ENCODE measurements at places on chromosomes 2 and 18. TPM values are rescaled to one million over a fixed set of nuclear protein-coding genes. Genes with fewer than 3 reads are reported as not detected.

Gene HTR2B
- 0.29 TPM for total RNA-seq

DNA sequence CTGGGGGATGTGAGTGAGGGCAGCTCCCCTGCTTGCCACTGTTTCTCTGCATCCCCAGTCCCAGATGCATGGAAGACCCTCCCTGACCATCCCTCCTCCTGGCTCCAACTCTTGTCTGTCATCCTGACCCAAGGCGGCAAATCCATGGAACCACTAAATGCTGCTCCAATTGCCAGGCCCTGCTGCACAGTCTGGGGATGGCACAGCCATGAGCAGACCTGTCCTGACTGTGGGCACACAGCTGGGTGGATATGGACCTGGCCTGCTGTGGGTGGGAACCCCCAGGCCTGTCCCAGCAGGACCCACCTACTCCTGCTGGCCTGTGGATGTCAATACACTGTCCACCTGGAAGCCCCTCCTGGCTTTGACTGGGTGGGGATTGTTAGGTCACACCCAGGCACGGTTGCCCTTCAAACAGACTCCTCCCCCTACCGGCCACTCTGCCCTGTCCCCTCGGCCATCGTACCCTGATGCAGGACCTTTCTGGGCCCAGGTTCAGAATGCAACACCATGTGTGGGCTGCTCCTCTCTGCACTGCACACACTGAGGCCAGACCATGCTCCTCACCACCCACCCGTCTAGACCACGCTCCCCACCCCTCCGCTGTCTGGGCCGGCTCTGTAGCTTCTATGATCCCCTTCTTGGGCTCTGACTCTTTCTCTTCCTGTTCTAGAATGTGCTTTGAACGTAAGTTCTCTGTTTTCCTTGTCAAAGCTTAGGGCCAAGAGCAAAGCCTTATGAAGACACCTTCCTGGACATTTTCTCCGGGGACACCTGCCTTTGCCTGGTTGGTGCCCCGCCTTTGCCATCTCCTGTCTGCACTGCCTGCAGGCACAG, 57.9 kb downstream of the INPP5D start:
- DNase-seq, result peak; percentile 31

Gene REG1B
- not detected for total RNA-seq

Gene FBXO48
- 0.98 TPM for total RNA-seq

DNA sequence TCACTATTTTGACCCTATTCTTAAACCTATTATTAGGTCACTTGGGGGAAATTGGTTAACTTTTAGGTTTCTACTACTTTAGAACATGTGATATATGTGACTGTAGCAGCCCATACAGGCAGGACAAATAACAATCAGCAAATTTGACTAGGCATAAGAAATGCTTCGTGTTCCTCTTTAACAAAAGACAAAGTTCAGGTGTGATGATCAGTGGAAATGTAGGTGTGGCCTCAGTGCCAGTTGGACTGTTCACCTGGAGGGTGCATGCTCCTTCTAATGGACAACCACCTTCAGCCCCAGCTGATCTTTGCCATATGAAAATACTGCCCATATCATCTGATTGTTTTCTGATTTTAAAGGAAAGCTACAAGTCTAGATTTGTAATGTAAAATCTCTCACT, 6.4 kb downstream of the PDK1 start:
- no peak for DNase-seq

Gene TXNDC9
- total RNA-seq, result 54.4 TPM

- no peak for DNase-seq
Observed at GRCh38 chr2:46500801-46501200, 21.4 kb downstream of the TMEM247 start.

DNA sequence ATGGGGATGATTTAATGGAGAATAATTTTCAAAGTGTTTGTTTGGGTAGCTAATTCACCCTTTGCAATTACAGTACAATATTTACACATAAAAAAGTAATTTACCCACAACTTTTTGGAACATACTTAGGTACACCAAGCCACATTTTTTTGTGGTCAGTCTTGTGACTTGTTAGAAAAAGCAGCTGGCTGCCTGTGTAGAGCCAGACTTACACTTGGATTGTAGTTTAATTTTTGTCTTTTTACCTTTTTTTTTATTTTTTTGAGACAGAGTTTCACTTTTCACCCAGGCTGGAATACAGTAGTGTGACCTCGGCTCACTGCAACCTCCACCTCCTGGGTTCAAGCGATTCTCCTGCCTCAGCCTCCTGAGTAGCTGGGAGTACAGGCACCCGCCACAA, 45.4 kb downstream of the RALBP1 start:
- no peak for DNase-seq

Gene LRRC30
- total RNA-seq, result not detected

DNA sequence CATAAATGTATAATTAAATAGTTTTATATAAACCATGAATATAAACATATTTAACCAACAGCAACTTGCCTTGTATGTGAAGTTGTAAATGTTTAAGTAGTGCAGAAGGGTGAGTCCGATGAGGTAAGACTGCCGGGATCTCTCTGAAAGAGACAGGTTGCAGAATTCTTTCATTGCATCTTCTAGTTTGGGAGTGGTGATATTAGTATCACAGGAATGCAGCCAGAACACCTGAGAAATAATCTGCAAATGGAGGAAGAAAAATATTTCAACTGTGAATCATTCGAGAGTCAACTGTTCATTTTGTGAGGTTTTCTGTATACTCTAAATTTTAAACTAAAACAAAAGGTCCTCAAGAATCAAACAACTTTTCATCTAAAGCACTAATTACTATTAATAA, 123.0 kb downstream of the ABCA12 start:
- no peak for DNase-seq

Gene GPR39
- total RNA-seq, result 8.2 TPM

DNA sequence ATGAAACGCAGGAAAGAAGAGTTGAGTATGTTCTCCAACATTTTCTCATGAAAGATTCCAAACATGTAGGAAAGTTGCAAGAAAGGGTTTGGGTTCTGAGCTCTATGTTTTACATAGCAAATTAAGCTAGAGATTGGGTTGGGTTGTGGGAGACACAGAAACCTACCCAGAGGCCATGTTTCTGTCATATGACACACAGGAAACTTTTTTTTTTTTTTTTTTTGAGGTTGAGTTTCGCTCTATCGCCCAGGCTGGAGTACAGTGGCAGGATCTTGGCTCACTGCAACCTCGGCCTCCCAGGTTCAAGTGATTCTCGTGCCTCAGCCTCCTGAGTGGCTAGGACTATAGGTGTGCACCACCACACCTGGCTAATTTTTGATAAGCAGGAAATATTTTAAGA, 57.6 kb downstream of the DOCK10 start:
- DNase-seq, result no peak

Gene ADGRF3
- total RNA-seq, result not detected

Gene IGFBP5
- 177 TPM for total RNA-seq

DNA sequence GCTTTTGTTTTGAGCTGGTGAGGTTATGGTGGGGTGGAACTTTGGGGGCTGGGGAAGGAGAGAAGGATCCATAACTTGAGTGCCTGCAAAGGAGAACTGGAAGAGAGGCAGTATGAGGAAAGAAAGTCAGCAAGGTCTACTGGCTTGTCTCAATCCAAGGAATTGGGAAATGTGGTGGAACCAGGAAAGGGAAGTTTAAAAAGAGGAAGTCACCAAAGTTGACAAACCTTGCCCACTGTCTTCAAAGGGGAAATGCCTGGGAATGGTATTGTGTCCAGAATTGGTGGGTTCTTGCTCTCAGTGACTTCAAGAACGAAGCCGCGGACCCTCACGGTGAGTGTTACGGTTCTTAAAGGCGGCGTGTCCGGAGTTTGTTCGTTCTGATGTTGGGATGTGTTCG, 304.1 kb upstream of the FAM98A start:
- DNase-seq, result no peak

DNA sequence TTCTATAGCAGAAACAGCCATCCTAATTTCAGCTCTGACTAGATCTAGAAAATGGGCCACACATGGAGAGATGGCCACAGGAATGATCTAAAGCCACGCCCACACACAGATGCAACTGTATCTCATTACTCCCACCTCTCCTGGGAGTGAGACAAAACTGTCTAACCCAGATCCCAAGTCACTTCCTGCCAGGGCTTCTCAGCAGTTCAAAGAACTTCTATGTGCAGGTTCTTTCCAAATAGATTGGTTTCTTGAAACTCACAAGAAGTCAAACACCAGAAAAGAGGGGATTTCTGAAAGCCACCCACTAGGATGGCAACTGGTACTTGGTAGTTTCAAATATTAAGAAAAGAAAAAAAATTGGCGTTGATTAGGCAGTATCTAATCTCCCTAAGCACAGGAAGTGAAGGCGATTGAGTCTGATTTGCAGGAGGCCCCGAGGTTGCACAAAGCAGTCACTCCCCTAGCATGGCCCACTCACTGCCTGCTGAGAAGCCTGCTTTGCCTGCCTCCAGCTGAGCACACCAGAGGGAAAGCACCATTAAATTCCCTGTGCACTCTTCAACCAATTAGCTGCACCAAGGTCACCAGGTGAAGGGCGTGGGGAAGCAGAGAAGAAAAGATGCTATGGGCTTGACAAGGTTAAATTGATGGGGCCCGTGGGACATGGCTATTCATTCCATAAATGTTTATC, 51.1 kb downstream of the PAPOLG start:
- no peak for DNase-seq

- DNase-seq, result no peak
Observed at GRCh38 chr18:5298156-5298852, 2.8 kb upstream of the ZBTB14 start.

Gene FAHD2B
- 15.2 TPM for total RNA-seq

Gene L3MBTL4
- 23.0 TPM for total RNA-seq

DNA sequence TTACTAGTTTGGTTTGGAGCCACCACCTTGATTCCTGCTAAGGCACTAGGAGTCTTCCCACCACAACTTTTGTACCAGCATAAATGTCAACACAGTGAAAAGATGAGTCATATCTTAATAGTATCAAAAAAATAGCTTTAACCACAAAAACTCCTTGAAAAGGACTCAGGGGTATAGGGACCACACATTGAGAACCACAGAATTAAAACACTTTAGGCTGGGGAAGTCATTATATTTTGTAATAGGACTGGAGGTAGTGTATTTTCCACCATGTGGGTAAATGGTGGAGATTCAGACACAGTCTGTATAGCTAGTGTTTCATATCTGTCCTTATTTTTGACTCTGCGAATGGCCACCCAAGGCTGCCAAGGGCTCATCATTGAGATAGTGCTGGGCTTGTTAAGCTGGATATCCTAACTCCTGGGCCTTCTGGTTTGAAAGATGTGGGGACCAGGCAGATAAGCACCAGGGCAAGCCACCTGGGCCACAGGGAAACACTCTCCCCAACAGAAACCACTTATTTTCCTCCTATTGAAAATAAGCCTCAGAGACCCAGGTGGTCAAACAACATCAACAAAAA, 19.1 kb upstream of the FHL2 start:
- no peak for DNase-seq

GRCh38 chr18:56823986-56824565, 172.9 kb downstream of the WDR7 start:
- DNase-seq, result no peak

Gene NT5C1B
- not detected for total RNA-seq

Gene LOXHD1
- total RNA-seq, result 0.59 TPM

- DNase-seq, result peak; percentile 70
Observed at GRCh38 chr18:48222118-48222517, 187.1 kb downstream of the ZBTB7C start.

Gene C2orf76
- total RNA-seq, result 13.0 TPM

DNA sequence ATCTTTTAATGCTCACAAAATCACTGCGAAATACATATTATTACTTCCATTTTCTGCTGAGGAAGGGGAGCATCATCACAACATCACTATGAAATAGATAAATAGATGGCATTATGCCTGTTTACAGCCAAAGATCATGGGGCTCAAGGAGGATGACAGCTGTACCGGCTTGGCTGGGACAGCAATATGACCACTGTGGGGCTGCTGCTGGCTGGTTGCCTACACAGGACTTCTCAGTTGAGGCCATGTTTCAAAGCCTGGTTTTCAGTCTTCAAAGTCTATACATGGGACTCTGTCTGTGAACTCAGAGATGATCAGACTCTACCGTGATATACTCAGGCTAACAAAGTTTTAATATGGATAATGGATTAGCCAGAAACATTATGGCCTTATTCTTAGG, 58.7 kb downstream of the SPATS2L start:
- no peak for DNase-seq

- no peak for DNase-seq
Observed at GRCh38 chr18:76384861-76385680, 110.0 kb downstream of the ZNF516 start.

DNA sequence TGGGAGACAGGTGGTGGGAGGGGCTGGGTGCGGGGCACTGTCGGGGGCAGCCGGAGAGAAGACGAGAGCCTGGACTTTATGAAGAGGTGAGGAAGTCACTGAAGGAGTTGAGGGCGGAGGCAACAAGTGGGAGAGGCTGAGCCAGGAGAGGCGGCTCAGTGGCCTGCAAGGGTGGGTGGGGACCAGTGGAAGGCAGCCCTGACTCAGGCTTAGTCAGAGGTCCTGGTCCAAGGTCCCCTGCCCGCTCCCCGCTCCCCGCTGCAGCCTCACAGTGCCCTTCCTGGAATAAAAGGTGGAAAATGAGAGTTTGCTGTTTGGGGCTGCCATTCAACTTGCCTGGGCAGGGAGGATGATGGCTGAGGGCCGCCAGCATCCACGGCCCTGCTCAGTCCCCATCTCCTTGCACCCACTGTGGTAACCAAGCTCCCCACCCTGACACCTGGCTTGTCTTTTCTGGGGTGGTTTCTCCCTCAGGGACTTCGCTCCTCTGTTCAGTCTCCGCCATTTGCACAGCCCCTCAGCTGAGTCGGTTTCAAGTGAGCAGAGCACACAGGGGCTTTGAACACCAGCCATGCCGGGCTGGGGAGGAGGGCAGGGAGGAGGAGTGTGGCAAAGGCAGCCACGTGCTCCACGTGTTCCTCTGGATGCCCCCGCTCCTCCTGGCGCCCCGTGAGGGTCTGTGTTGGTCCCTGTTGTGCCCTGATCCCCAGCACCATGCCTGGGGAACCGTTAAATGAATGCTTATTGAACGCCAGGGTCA, 13.7 kb upstream of the RALB start:
- DNase-seq, result no peak

Gene MPHOSPH10
- total RNA-seq, result 32.1 TPM

DNA sequence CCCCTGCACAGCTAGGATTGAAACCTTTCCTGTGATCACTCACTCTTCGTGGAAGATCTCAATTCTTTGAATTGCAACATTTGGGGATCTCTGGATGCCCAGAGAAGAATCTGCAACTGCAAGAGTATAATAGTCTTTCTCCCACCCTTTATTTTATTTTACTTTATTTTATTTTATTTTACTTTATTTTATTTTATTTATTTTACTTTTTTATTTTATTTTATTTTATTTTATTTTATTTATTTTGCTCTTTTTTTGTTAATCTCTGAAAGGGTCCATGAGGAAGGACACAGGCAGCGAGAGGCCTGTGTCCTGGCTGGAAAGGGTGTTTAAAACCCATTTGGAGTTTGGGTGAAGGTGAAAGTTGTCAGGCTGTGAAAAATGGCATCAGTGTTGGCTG, 181.4 kb downstream of the TMEM182 start:
- no peak for DNase-seq
